Aorta (tissue), 5 donors: ENCODE measurements at places on chromosomes 6 and 20. TPM values are rescaled to one million over a fixed set of nuclear protein-coding genes. Genes with fewer than 3 reads are reported as not detected.

- no peak overlapping the region for H3K27ac ChIP-seq
- no peaks in the 10 kb centered on the region for H3K36me3 ChIP-seq
- DNase-seq = no peak
These were observed 79.0 kb upstream of the DUSP22 start for GRCh38 chr6:213284-213683.

RRAGD gene
- total RNA-seq = 17.8 TPM

TTK gene
- 0.84 TPM for total RNA-seq

DNA sequence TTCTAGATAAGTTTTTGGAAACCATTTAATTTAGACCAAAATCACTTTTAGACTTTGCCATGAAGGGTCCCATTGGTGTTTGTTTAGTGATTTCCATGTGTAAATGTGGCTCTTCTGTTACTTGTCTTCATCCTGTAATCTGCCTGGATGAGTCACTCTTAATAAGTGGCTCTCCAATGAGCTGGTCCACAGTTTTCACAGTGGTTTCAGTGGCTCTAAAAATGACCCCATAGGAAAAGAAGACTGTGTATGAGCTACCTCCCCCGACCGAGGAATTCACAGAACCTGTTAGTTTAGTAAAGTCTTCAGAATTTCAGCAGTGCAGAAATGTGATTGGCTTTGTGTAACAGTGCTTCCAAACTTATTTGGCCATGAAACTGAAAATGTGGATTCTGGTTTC lies 492.0 kb upstream of the MARCKS start:
- DNase-seq = no peak
- no peaks in the 10 kb centered on the region for H3K4me1 ChIP-seq
- no peaks in the 10 kb centered on the region for H3K27me3 ChIP-seq

DNA sequence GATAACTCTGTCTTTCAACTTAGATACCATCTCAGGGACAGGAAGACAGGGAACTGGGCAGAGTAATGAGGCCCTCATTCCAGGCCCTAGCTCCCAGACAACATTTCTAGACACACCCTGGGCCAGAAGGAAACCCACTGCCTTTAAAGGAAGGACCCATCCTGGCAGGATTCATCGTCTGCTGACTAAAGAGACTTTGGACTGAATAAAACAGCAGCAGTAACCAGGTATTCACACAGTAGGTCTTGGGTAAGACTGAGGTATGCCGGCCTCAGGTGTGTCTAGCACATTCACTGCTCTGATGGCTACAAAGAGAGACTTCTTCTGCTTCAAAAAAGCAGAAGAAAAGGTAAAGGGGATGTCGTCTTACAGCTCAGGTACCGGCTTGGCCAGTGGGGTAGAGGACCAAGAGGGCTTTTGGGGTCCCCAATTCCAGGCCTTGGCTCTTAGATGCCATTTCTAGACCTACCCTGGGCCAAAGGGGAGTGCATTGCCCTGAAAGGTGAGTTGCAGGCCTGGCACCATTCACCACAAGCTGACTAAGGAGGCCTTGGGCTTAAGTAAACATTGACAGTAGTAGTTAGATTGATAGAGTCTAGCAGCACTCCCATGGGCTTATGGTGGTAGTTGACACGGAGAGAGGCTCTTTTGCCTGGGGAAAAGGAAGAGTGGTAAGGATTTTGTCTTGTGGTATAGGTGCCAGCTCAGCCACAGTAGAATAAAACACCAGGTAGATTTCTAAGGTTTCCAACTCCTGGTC lies 13.4 kb downstream of the SNX14 start:
- H3K27me3 ChIP-seq = no peaks in the 10 kb centered on the region
- no peak overlapping the region for H3K4me3 ChIP-seq
- H3K4me1 ChIP-seq = no peaks in the 10 kb centered on the region

GRM4 gene
- not detected for total RNA-seq

- no peak overlapping the region for H3K27ac ChIP-seq
- H3K4me1 ChIP-seq = no peaks in the 10 kb centered on the region
- no peaks in the 10 kb centered on the region for H3K36me3 ChIP-seq
These were observed 77.3 kb downstream of the KCNB1 start for GRCh38 chr20:49405062-49405683.

RIPOR2 gene
- total RNA-seq = 9.7 TPM

CDYL gene
- total RNA-seq = 44.2 TPM

DNA sequence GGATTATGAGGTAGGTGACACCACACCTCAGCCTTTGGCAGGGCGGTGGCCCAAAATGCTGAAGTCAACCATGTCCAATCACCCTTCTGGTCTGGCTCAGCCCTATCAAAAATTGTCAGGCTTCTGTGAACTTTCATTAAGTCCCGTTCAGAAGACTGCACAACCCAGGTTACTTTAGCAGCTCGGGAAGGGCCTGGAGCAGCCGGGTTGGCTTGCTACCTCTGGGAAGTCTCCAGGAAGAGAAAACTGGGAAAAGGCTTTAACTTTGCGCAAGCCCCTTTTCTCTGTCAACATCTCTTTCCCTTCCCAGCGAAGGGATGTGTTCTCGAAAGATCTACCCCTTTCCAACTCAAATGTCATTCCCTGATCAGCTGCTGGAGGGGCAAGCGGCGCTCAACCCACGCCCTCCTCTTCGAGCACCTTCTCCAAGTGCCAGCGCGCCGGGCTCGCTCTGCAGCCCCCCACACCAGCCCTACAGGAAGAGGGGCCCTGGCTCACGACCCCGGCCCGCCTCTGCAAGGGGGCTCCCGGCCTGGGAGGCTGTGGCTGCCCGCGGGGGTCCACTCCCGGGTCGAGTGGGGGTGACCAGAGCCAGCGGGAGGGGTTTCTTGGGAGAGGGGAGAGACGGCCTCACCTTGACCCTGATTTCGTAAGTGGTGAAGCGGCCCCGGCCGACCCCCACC lies 573 bp downstream of the SNX3 start:
- H3K27ac ChIP-seq = peak overlapping the region; percentile 17
- H3K36me3 ChIP-seq = no peaks in the 10 kb centered on the region
- no peaks in the 10 kb centered on the region for H3K4me1 ChIP-seq
- peak overlapping the region; percentile 74 for H3K4me3 ChIP-seq
- no peak for DNase-seq

LRRC73 gene
- 0.39 TPM for total RNA-seq

LKAAEAR1 gene
- not detected for total RNA-seq

DNA sequence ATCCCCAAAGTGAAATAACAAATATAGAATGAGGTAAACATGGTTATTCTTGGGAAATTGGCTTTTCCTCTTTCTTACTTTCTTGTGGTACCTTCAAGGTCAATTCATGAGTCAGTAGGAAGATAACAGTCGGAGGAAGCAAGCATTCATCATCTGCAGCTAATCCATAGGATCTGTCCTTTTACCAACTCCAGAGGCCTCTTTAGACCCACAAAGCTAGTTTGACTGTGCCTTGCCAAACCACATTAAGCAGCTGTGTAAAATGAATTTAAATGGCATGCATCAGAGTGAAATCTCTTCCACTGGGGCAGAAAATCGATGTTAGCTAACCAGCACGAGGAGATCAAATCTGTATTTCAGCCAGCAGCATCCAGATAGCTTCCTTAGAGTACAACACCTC lies 171.3 kb downstream of the TMEM242 start:
- H3K36me3 ChIP-seq = no peaks in the 10 kb centered on the region
- no peak for DNase-seq
- H3K4me3 ChIP-seq = no peak overlapping the region
- H3K27ac ChIP-seq = no peak overlapping the region

DNA sequence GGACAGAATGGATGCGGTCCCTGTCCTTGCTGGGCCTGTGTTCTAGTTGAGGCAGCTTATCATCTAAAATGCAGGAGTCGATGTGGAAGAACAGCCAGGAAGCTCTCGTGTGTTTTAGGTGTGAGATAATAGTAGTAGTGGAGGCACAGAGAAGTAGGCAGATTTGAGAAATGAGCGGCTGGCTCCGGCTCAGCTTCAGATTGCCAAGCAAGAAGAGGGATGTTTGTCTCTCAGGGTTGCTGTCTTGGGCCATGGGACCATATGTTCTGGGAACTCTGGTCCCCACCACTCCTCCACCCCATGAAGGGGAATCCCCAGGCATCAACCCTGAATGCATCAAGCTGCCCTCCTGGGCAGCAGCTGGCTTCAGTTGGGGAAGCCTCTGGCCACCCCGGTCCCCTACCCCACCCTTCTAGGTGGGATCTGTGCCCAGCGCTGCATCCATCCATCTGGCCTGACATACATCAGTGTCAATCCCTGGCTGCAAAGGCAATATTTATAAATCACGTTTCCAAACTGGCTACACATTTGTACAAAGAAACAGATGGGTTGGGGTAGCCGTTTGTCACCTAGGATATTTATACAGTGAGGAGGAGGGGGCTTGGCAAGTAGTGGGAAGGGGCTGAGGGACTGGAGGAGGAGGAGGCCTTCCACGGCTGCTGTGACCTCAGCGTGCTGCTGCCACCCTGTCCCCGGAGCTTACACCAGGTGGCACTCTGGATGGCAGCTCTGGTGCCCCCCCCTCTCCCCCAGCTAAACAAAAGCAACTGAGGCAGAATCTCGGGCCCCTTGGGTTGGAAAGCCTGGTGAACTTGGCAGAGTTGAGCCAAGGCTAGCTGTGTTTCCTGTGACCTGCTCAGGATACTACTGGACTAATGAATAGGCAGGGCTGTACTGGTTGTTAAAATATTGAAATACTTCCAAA lies 64.4 kb downstream of the CD40 start:
- no peaks in the 10 kb centered on the region for H3K27me3 ChIP-seq
- H3K36me3 ChIP-seq = no peaks in the 10 kb centered on the region
- DNase-seq = no peak
- H3K4me1 ChIP-seq = no peaks in the 10 kb centered on the region
- H3K27ac ChIP-seq = no peak overlapping the region
- no peak overlapping the region for H3K4me3 ChIP-seq

APCDD1L gene
- 14.6 TPM for total RNA-seq

FHL5 gene
- 413 TPM for total RNA-seq

DNA sequence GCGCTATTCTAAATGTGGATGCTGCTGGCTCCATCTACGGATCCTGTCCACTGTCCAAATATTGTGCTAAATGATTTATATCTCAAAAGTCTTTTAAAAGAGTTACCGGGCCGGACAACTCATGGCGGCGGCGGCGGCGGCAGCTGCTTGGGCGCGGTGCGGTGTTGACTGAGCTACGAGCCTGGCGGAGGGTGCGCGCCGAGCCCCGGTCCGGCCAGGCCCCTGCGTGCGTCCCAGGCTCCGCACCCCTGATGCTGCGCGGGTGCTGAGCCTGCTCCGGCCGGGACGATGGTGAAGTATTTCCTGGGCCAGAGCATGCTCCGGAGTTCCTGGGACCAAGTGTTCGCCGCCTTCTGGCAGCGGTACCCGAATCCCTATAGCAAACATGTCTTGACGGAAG lies 303.4 kb downstream of the CENPW start:
- H3K4me1 ChIP-seq = no peaks in the 10 kb centered on the region
- no peak overlapping the region for H3K27ac ChIP-seq
- peak; percentile 63 for DNase-seq
- no peaks in the 10 kb centered on the region for H3K27me3 ChIP-seq
- no peaks in the 10 kb centered on the region for H3K36me3 ChIP-seq

DNA sequence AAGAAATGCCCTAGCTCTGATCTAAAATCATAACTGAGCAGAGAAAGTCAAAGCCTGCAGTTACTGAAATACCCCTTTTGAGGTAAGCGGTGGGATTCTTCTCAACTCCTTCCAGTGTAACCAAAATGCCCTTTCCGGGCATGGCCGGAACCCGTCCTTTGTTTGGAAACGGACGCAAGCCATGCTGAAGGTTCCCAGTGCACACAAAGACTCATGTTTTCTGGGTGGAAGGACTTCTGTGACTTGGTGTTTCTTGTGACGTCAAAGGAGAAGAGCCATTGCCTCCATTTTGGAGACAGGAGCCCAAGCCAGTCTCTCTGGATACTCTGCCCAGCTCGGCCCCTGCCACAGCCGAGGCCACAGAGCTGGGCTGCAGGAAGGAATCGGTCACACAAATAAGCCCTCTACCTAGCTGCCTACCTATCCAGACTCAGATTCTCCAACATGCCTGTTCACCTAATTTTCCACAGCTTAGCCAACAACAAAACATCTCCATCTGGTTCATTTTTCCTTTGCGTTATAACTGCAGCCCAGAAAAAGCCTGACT lies 182.8 kb downstream of the TBXT start:
- H3K27ac ChIP-seq = no peak overlapping the region
- H3K27me3 ChIP-seq = peaks cover 2% of the 10 kb centered on the region
- H3K36me3 ChIP-seq = no peaks in the 10 kb centered on the region
- DNase-seq = no peak
- H3K4me1 ChIP-seq = no peaks in the 10 kb centered on the region

VIP gene
- 0.78 TPM for total RNA-seq

CRISP3 gene
- not detected for total RNA-seq

DNA sequence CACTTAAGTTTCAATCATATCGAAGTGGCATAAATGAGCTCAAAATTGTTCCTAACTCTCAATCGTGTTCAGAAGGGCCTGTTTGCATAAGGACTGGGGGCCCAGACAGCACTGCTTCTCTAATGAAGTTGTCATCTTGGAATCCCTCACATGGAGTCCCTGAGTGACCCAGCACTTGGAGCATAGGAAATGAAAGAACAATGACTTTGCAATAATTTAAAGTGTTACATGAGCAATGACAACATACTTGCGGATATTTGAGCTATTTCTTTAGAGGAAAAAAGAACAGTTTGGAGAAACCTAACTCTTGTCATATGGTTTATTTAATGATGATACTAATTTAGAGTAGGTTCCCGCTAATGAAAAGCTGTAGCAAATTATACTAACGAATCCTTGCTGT lies 239.9 kb downstream of the TSHZ2 start:
- no peak overlapping the region for H3K27ac ChIP-seq
- no peak overlapping the region for H3K4me3 ChIP-seq
- H3K36me3 ChIP-seq = no peaks in the 10 kb centered on the region

CDSN gene
- total RNA-seq = not detected

RPP40 gene
- 4.3 TPM for total RNA-seq

DNA sequence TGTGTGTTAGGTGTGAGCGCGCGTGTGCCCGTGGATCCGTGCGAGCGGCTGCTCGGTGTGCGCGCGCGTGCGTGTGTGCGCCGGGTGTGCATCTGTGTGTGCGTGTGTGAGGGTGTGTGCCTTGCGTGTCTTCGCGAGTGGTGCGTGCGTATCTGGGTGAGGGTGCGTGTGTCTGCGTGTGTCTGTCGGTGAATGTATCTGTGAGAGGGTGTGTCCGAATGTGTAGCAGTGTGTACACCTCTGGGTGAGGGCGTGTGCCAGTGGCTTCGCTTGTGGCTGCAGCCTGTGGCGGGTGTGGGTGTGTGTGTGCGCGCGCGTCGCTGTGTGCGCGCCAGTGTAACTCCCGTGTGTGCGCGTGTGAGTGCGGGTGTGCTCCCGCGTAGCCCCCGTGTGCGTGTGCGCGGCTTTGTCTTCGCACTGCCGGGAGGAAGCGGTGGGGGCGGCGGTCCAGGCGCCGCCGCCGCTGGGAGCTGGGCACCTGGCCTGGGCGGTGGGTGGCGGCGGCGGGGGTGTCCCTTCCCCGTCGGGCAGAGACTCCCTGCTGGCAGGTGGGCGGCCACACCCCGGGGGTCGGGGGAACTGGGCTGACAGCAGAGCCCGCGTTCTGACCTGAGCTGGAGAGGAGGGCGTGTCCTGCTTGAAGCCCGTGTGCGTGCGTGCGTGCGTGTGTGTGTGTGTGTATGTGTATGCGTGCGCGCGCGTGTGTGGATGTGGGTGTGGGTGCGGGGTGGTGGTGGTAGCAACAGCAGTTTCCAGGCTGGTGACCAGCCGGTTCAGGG lies 61.3 kb upstream of the EPB41L1 start:
- H3K27me3 ChIP-seq = no peaks in the 10 kb centered on the region
- no peaks in the 10 kb centered on the region for H3K36me3 ChIP-seq
- peaks cover 5% of the 10 kb centered on the region for H3K4me1 ChIP-seq
- no peak overlapping the region for H3K27ac ChIP-seq

- H3K36me3 ChIP-seq = no peaks in the 10 kb centered on the region
- no peaks in the 10 kb centered on the region for H3K4me1 ChIP-seq
- no peaks in the 10 kb centered on the region for H3K27me3 ChIP-seq
- H3K27ac ChIP-seq = no peak overlapping the region
These were observed 34.5 kb upstream of the NOL4L start for GRCh38 chr20:32619586-32619985.

- no peaks in the 10 kb centered on the region for H3K36me3 ChIP-seq
- H3K27me3 ChIP-seq = no peaks in the 10 kb centered on the region
These were observed 85.6 kb upstream of the CARMIL1 start for GRCh38 chr6:25193460-25194171.
